ENCODE measurements at places on chromosomes 11 and 22.

DNA sequence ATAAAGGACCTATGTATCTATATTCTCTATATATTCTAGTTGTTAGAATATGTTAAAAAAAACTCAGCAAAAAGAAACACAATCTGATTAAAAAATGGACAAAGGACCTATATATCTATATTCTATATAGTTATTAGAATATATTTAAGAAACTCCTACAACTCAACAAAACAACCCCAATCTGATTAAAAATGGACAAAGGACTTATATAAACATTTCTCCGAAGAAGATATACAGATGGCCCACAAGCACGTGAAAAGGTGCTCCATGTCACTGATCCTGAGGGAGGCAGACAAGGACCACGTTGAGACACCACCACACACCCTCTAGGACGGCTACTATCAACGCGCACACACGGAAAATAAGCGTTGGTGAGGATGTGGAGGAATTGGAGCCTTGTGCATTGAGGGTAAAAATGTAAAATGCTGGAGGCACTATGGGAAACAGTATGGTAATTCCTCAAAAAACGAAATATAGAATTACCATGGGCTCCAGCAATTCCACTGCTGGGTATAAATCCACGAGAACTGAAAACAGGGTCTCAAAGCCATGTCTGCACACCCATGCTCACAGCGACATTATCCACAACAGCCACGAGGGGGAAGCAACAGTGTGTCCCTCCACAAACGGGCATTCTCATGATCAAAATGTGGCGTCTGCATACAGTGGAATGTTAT is 22.7 kb downstream of the YPEL1 start:
- DNase-seq, result peak; percentile 5

DNA sequence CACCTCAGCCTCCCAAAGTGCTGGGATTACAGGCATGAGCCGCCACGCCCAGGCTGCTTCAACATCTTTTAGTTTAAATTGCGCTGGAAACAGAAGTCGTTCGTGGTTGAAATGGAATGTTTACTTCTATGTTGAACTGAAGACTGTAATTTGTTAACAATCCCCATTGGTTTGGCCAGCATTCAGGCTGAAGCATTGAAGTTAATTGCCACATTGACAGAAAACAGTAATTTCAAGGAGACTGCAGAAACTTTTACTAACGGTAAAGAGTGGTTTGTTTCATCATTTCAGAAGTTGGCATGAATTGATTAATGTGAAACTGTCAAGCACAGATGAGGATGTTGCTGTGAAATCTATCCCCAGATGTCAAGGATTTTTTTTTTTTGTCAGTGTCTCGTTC is 14.2 kb downstream of the AP5B1 start:
- no peak for DNase-seq

DNA sequence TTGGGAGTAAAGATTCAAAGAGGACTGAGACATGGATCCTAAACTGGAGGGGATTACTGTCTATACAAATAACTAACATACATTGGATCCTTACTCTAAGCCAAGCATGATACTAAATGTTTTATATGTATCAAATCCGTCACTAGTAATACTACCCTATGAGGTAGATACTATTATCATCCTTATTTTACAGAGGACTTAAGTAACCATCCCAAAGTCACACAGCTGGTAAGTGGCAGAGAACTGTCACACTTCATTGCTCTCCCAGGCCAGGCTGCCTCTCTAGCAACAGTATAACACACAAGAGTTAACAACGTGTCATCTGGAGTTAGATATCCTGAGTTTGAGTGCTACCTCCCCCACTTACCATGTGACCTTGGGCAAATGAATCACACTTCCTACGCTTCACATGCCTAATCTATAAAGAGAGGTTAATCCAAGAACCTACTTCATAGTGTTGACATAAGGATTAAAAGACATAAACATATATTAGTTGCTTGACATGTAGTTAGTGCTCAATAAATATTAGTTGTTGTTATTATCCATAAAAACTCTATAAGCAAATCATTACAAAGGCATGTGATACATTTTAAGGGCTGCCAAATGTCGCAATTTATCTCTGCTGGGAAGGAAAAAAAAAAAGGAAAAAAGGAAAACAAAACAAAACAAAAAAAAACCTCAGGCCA is 33.8 kb upstream of the SPON1 start:
- DNase-seq, result no peak

DNA sequence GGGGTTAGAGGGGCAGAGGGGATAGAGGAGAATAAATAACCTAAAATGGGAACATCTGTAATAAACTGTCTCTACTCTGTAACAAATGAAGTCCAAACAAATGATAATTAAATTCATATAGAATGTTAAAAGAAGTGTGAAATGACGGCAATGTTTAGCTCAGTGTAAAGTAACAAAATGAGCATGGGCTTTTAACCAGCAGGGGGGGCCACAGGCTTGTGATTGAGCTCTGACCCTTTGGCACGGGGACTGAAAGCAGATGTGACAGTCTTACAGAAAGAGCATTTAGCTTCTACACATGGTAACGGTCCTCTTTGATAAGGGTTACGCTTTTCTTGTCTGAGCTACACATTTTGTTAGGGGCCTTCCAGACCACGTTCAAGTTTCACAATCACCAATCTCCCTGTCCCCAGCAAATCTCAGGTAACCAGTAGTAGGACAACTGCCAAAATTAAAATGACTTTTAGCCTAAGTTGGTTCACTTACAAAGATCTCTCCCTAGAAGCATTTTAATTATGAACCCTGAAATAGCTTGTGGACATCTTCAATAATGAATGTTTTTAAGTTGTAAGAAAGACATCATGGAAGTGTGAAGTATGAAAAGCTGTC is 262.5 kb downstream of the DCDC1 start:
- peak; percentile 60 for DNase-seq

DNA sequence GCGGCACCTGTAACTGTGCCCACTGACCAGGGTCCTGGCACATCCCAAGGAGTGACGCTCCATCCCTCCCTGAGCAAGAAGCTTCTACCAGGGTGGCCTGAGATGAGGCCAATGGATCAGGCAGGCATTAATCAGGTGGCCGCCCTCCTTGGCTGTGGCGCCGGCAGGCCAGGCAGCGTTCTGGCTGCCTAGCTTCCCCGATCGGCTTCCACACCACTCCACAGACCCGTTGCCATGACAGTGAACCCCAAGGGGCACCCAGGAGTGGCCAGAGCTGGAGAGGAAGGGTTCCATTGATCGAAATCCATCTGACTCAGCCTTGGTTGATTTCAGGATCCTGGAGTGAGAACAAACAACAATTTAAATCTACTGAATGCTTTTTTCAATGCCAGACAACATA is 20.5 kb downstream of the LRRC55 start:
- no peak for DNase-seq

- no peak for DNase-seq
Observed at GRCh38 chr11:73461335-73461840, 85.2 kb downstream of the RELT start.

DNA sequence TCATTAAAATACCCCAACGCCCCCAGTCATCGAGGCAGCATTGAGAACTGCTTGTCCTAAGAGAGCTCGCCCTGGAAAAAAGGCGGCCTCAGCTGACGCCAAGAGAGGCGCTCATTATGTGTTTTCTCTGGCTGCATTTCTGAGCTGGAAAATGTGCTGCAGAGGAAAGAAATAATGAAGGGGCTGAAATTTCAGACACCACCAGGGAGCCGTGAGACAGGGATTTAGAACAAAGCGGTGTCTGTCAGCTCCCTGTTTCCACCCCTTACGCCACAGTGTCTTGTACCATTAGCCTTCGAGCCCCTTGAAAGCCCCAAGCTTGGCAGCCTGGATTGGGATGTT is 14.4 kb downstream of the USH1C start:
- DNase-seq, result no peak

- no peak for DNase-seq
Observed at GRCh38 chr11:67572305-67572704, 11.3 kb upstream of the GSTP1 start.

DNA sequence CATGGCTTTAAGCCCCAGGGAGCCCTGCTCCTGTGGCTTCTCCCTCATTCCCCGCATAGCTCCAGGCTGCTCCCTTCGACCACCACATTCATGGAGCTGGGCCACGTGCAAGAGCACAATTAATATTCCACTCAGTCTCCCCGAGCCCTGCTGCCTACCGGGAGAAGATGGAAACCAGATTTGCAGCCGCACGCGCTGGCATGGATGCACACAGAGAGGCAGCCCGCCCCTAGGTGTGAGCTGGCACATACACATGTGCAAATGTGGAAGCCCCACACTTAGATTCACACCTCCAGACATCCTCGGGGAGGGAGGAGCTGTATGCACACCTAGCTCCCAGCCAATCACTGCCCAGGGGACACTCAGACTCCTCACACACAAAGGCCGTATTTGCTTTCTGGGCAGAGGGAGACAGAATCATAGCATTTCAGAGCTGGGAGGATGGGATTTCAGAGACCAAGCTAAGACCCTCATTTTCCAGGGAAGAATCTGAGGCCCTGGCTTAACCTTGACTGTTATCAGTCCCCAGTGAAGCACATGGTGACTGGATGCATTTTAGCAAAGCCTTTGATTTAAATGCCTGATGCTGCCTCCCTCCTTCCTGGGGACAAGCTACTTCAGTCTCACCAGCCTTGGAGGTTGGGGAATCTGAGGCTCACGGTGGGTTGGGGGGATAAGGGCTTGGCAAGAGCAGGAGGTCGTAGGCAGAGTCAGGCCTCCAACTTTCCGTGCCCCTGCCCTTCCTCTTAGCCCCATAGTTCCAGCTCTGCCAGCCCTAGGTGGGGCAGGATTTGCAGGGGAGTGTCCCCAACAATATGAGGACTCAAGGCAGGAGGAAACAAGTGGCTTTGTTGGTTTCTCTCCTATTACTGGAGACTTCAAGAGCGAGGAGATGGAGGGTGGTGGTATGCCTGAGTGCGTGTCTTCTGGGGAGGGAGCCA is 5.3 kb upstream of the CREB3L1 start:
- no peak for DNase-seq

DNA sequence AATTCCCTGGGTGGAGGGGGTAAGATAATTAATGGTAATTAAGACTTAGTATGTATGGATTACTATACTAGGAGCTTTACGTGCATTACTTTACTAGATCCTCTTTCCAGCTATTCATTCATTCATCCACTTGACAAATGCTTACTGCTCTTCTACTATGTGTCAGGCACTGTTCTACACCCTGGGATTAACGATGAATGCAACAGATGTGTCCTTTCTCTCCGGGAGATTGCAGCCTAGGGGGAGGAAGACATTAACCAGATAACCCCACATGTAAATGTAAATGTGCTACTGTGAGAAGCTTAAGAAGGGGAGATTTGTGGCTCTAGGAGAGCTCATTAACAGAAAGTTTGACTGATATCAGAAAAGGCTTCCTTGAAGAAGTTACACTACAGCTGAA is 1.7 kb downstream of the ANKK1 start:
- DNase-seq, result no peak

- no peak for DNase-seq
Observed at GRCh38 chr11:112864672-112865071, 96.5 kb upstream of the NCAM1 start.

GRCh38 chr11:114261791-114262190 is 34.4 kb upstream of the NNMT start:
- DNase-seq, result no peak

DNA sequence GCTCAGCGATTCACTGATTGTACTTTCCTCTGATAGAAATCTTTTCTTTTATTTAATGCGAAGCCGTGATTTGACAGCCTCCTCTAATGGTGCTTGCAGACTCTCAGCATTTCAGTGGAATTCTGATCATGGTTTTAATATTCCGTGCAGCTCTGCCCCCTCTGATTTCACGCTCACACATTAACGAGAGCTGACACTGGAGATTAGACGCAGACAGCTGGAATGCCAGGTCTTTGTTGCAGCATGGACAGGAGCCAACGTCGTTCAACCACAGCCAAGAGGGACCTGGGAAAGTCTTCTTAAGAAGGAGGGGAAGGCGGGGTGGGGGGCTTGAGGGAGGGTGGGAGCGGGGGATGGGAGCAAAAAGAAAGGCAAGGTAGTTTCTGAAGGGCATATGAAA is 186.4 kb downstream of the BLID start:
- DNase-seq, result peak; percentile 29

GRCh38 chr11:30049214-30049613 is 32.4 kb upstream of the KCNA4 start:
- no peak for DNase-seq

- peak; percentile 33 for DNase-seq
Observed at GRCh38 chr11:130915603-130916237, 559 bp downstream of the SNX19 start.

DNA sequence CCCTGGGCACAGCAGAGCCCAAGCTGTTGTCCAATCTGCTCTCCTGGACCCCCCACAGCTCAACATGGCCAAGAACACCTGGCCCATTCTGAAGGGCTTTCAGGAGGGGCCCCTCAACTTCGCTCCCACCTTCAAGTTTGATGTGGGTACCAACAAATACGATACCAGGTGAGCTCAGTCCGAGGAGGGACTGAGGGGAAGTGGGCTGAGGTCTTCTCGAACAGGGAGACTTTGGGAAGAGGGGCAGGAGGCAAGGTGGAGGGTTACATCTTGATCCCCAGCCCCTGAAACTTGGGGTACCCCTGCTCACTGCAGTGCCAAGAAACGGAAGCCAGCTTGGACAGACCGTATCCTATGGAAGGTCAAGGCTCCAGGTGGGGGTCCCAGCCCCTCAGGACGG is 5.4 kb downstream of the INPP5J start:
- DNase-seq, result no peak

- DNase-seq, result no peak
Observed at GRCh38 chr11:92340839-92341238, 116.2 kb downstream of the FAT3 start.

DNA sequence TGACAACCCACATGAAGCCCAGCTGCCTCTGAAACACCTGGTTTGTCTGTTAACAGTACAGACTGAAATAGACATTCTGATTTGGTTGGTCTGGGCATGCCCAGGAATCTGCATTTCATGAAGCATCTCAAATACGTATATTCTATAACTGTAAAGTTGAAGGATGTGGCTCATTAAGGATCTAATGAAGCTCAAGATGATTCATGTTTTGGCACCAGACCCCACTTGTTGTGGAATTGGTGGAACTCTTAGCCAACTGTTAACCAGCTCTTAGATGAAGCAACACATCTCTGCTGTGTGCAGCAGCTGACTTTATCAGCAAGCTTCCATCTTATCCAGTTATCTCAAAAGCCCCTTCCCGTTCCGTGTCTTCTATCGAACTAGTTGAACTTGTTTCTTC is 232.2 kb downstream of the INSC start:
- DNase-seq, result no peak

GRCh38 chr11:110801328-110801727 is 89.1 kb upstream of the ARHGAP20 start:
- DNase-seq, result no peak
